DMS79 (cell line): ENCODE measurements at places on chromosomes 13 and 19.

- no peak for DNase-seq
Measured at GRCh38 chr13:44032802-44033201, 153.1 kb downstream of the LACC1 start.

DNA sequence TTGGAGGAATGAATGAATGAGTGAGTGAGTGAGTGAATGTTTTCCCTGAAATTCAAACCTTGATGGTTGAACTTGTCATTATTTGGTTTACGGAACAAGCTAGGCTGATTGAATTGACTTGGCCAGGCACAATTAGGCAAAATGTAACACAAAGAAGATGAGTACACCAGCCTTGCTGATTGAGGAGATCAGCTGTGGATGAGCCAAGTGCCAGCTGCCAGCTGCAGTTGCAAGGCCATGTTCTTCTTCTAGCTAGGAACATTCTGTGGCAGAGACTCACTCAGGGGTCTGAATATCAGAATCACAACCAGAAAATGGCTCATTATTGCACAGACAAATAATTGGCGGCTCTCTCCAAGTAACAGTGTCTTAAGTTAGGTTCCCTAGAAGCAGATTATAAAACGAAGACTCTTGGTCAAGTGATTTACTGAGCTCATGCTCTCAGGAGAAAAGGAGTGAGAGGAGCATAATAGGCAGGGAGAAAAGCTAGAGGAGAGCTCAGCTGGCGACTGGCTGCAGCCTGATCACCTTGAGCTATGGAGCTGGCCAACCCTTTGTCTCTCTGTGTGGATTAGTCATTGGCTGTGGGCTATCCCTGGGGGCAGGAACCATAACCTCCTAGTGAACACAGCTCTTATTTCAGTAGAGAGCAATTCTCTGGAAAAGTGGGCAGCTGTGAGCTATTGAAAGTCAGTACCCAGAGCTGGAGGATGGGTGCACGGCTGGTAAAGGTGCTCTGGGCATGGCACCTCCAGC is 225.3 kb upstream of the SERP2 start:
- DNase-seq = no peak

DNA sequence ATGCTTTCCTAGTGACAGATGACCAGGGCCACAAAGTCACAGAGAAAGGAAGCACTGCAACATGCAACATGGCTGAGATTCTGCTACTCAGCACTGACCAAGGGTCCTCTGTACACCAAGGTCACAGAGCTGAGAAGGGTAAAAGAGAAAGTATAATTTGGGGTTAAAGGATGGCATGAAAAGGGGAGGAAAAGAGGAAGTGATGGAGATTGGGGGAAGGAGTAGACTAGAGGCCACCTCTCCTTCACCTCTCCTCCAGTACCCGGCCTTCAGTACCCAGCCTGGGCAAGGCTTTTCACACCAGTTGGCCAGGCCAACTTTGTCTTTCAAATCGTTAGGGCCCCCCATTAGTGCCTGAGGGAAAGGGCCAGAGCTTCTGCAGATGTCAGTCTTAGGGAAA is 6.3 kb upstream of the RPS19 start:
- DNase-seq = no peak

DNA sequence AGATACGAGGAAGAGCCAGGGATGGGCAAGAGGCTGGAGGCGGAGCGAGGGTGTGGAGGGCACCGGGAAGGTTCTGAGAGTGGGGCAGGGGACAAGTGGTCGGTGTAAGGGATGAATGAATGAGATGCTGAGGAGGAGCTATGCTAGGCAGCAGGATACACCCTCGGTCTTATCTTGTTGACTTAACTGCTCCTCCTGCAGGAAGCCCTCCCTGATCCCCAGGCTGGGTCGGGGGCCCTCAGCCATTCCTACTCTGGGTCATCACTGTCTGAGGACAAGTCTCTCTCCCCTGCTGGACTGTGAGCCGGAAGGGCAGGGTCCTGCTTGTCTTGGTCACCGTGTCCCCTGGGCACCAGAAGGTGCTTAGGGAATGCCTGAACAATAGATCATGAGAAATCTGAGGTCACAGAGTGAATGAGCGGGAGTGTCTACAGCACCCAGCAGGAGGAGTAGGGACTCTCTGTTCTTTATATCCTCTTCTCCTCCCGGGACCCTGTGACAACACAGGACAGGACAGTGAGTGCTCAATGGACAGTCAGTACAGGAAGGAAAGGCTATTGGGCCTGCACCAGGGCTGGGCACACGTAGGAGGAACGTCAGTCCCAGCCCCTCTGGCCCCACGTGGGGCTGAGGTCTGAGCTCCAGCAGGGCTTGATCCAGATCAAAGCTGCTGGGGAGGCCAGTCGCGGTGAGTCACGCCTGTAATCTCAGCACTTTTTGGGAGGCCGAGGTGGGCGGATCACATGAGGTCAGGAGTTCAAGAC is 6.5 kb downstream of the NKPD1 start:
- DNase-seq = no peak

GRCh38 chr19:8494158-8494557 is 8.3 kb downstream of the PRAM1 start:
- DNase-seq = no peak
